ENCODE measurements at places on chromosomes 5 and 9. TPM values are rescaled to one million over a fixed set of nuclear protein-coding genes. Genes with fewer than 3 reads are reported as not detected.

GRCh38 chr5:106634375-106634774 lies 1036.4 kb downstream of the EFNA5 start:
- no peak for DNase-seq
- H3K27ac ChIP-seq, result no peak overlapping the region
- H3K27me3 ChIP-seq, result no peaks in the 10 kb centered on the region
- no peaks in the 10 kb centered on the region for H3K4me1 ChIP-seq

Gene RASGRF2
- not detected for polyA plus RNA-seq

- no peak overlapping the region for H3K27ac ChIP-seq
- H3K27me3 ChIP-seq, result peaks cover 4% of the 10 kb centered on the region
- no peak for DNase-seq
- peaks cover 19% of the 10 kb centered on the region for H3K36me3 ChIP-seq
- H3K4me3 ChIP-seq, result peak overlapping the region; percentile 12
- no peaks in the 10 kb centered on the region for H3K4me1 ChIP-seq
Measured at GRCh38 chr5:76733049-76733417, 17.1 kb downstream of the F2R start.

DNA sequence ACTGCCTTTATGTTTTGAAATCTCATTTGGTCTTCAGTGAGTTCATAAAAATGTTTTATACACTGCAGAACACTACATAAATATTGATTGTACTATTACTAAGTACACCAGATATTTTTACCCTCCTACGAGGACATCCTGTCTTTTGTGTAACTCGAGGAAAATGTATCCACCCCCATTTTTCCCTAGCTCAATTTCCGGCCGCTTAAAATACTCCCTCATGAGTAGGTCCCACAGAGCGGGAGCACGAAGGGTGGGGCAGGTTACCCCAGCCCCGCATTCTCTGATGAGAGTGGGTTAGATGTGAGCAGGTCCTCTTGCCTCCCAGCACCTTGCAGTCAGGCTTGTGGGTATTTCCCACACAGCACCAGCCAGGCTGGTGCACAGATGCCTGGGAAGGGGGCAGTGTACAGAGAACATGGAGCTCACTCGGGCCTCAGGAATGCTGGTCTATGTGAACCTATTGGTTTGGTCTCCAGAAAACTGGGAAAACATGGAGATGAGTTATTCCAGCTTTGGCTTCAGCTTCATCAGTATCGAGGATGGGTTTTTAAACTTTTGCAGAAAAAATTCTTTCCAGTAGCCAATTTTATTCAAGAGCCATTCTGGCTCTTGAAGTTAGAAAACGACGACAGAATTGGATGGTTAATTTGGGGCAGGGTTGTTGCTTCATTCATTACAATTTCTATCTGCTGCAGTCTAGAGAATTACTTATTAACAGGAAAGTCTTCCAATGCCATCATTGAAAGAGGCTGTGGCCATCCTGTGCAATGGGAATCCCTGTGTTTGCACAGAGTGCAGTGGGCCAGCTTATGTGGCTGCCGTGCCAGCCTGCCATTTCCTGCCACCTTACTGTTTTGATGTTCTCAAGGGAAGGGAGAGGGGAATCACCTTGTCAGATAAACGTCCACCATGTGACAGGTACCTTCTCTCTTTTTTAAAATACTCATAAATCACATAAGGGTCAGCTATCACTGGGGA lies 73.2 kb downstream of the WDR41 start:
- H3K27ac ChIP-seq, result peak overlapping the region; percentile 33
- H3K27me3 ChIP-seq, result peaks cover 9% of the 10 kb centered on the region
- no peak for DNase-seq
- H3K4me1 ChIP-seq, result no peaks in the 10 kb centered on the region
- no peaks in the 10 kb centered on the region for H3K36me3 ChIP-seq

DNA sequence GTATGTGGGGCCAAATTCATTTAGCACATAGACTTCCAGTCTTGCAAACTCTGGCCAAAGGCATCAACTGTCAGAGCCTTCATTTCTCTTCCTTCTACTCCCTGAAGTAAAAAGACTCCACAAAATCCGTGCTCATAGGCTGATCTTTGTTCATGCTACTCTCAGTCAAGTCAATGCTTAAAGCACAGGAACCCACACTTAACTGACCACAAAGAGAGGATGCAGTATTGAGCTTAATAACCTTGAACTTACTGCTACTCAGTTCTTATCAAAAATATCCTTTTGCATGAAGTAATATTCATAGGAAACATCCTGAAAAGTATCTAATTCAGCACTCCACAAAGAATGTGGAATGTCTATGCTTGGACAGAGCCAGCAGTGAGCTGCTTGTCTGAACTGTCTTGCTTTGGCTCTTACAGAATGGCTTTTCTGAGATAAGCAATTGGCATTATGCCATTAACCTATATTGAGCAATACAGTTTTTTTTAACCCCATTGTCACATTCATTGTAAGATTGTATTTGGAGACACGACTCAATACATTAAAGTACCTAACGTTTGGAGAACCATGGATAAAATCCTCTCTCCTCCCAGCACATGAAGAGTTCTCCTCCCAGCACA lies 21.7 kb downstream of the LPAR1 start:
- no peak for DNase-seq
- H3K36me3 ChIP-seq, result no peaks in the 10 kb centered on the region

DNA sequence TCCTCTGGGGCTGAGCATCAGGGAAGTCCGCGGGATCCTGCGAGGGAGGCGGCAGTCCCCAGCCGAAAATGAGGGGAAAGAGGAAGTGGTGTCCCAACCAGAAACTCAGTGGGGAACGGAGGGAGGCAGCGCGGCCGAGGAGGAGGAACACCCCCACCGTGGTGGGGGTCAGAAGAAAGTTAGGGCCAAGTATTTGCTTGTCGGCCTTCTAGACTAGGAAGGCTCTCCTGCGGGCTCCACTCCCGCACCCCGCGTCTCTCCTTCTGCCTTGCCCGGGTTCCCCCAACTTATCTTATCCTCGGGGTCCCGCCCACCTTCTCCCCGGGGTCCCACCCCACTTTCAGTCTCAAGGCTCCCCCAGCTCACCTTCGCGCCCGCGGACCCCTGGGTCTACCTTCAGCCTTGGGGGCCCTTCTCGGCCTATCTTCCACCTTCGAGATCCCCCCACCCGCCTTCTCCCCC lies 557 bp upstream of the PHF2 start:
- no peaks in the 10 kb centered on the region for H3K36me3 ChIP-seq
- peaks cover 36% of the 10 kb centered on the region for H3K4me1 ChIP-seq
- peak; percentile 42 for DNase-seq
- peak overlapping the region; percentile 84 for H3K4me3 ChIP-seq
- H3K27ac ChIP-seq, result peak overlapping the region; percentile 92

GRCh38 chr9:21993893-21994555 lies at the start of gene CDKN2A:
Gene CDKN2A (minus strand): TSS chr9:21994392.
- peak within 1 kb of the TSS; percentile 96 for H3K27ac ChIP-seq
- H3K36me3 ChIP-seq, result peaks cover 7% of the 10 kb centered on the region
- peaks cover 23% of the 10 kb centered on the region for H3K27me3 ChIP-seq
- H3K4me1 ChIP-seq, result peaks cover 21% of the 10 kb centered on the region
- H3K4me3 ChIP-seq, result peak within 1 kb of the TSS; percentile 98

DNA sequence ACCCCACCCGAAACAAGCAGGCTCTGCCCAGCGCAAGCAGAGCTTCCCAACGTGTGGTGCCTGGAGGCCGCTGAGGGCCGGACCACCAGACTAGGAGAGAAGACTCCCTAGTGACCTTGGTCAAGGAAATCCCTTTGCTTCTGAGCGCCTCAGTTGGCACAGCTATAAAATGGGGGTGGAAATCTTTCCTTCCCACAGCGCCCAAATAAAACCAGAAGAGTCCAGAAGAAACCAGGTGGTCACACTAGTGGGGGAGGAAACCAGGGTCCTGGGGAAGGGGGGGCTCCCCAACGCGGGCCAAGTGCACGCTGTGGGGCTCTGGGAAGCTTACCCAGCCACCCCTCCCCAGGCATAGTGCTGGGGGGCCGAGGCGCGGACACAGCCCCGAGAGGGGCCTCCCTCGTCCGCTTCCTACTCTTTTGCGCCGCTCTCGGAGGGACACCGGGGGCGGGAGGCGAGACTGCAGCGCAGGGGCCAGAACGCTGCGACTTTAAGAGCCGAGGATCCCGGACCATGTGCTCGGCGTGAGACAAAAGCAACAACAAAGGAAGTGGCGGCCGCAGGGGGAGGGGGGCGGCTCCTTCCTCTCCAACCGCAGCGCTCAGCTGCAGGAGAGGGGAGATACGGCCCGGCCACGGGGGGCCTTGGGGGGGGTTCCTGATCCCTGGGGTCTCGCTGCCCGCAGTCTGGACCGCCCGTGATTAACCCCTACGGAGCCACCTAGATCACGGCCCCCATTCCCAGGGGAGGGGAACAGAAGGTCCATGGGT lies 885 bp downstream of the RNF44 start:
- H3K4me3 ChIP-seq, result peak overlapping the region; percentile 95
- H3K36me3 ChIP-seq, result no peaks in the 10 kb centered on the region
- no peaks in the 10 kb centered on the region for H3K27me3 ChIP-seq
- H3K27ac ChIP-seq, result peak overlapping the region; percentile 97

Gene CSF1R
- polyA plus RNA-seq, result 1.5 TPM

DNA sequence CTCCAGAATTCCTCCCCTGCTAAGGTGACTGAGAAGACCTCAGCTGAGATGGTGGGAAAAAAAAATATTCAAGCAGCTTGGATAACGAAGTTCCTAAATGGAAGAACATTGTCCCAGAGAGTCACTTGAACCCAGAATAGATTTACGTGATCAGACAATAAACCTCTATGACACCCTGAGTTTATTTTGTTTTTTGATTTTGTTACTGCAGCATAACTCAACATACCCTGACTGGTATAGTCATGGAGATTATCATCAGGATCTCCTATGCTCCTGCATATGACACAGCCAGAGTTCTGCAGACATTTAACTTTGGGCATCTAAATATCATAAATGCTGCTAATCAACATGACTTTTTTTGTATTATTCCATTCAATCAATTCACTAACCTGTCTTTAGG lies 282.9 kb downstream of the RASEF start:
- no peak for DNase-seq
- no peak overlapping the region for H3K4me3 ChIP-seq
- no peaks in the 10 kb centered on the region for H3K36me3 ChIP-seq
- H3K4me1 ChIP-seq, result no peaks in the 10 kb centered on the region

DNA sequence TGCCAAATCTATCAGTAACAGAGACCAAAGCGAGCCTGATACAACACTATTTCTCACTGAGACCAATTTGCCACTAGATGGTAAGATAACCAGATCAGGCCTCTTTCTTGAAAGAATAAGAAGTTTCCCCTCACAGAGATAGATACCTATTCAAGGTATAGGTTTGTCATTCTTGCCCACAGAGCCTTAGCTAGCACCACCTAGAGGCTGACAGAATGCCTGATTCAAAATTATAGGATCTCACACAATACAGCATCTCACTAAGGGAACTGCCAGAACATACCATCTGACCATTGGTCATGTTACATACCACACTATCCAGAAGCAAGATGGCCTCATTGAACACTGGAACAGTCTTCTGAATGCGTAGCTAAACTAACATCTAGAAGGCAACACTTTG lies 166.6 kb upstream of the HCN1 start:
- no peaks in the 10 kb centered on the region for H3K4me1 ChIP-seq
- H3K27ac ChIP-seq, result no peak overlapping the region
- DNase-seq, result no peak

Gene ANKRD18B
- not detected for polyA plus RNA-seq

DNA sequence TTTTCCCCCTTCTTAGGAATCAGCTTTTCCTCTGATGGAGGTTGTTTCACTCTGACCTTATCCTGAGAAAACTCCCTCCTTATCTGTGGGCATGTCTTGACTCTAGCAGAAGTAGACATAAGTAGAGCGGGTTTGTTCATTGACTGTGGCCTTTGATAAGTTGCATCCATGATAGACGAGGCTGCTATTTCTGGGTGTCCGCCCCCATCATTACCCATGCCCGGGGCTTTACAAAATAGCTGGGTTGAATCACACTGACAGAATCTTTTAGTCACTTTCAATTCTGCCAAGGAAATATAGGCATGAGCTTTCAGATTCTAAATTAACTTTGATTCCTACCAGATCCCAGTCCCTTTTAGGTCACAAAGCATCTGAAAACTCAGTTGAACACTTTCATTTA lies 223.8 kb downstream of the SEC61B start:
- peaks cover 25% of the 10 kb centered on the region for H3K27me3 ChIP-seq
- H3K4me3 ChIP-seq, result no peak overlapping the region
- DNase-seq, result no peak
- H3K36me3 ChIP-seq, result no peaks in the 10 kb centered on the region
- H3K27ac ChIP-seq, result no peak overlapping the region

Gene MYOZ3
- 0.20 TPM for polyA plus RNA-seq

DNA sequence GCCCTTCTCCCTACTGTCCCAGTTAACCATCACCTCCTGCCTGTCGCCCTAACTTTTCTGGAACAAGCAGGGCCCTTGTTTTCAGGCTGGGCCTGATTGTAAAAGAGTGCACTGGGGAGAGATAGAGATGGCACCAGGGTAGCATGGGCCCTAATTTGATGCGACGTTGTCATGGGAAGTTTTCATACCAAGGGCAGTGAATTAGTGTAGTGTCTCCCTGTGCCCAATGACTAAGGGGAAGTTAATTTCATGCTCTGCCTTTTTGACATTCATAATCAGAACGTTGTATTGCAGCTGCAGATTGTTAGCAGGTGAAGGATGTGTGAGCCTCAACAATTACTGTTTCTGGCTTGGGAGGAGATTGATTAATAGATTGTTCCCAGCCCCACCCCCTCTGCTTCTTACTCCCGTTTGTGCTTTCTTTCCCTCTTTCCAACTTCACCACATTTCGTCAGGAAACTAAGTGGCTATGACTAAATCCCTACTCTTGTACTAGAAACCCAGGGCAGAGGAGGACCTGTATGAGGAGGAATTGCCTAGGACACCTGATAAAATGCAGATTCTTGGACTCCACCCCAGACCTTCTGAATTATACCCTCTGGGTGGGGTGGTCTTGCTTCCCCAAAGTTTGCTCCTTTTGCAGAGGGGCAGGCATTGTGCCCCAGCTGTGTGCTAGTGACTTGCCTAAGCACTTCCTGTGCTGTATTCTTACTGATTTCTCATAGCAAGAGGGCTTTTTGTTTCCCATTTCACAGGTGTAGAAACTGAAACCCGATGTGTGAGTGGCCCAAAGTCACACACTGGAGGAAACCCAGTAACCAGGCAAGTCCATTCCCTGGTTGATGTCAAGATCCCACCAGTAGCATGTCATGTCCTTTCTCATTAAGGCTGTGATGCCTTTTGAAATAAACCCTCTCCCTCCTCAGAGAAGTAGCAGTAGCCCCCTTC lies 56.3 kb downstream of the DAB2IP start:
- no peak overlapping the region for H3K4me3 ChIP-seq
- H3K27ac ChIP-seq, result no peak overlapping the region
- peaks cover 19% of the 10 kb centered on the region for H3K27me3 ChIP-seq
- peaks cover 8% of the 10 kb centered on the region for H3K4me1 ChIP-seq
- no peak for DNase-seq

- no peak overlapping the region for H3K27ac ChIP-seq
- H3K27me3 ChIP-seq, result no peaks in the 10 kb centered on the region
Measured at GRCh38 chr5:77709993-77710685, 66.0 kb downstream of the TBCA start.

- H3K27me3 ChIP-seq, result peaks cover 26% of the 10 kb centered on the region
- H3K4me3 ChIP-seq, result no peak overlapping the region
- peaks cover 29% of the 10 kb centered on the region for H3K36me3 ChIP-seq
- H3K4me1 ChIP-seq, result no peaks in the 10 kb centered on the region
Measured at GRCh38 chr5:1744393-1745122, 55.1 kb downstream of the MRPL36 start.

GRCh38 chr9:4192450-4192849 lies 107.4 kb downstream of the GLIS3 start:
- no peaks in the 10 kb centered on the region for H3K36me3 ChIP-seq
- no peak overlapping the region for H3K4me3 ChIP-seq
- no peak overlapping the region for H3K27ac ChIP-seq
- H3K27me3 ChIP-seq, result no peaks in the 10 kb centered on the region

Gene SHOC1
- not detected for polyA plus RNA-seq

- H3K36me3 ChIP-seq, result no peaks in the 10 kb centered on the region
- no peaks in the 10 kb centered on the region for H3K27me3 ChIP-seq
- H3K27ac ChIP-seq, result no peak overlapping the region
- no peak for DNase-seq
- H3K4me1 ChIP-seq, result no peaks in the 10 kb centered on the region
- no peak overlapping the region for H3K4me3 ChIP-seq
Measured at GRCh38 chr5:147055089-147055826, 176.7 kb upstream of the PPP2R2B start.

Gene NR5A1
- not detected for polyA plus RNA-seq

Gene TAS2R1
- polyA plus RNA-seq, result not detected

Measured in naive B cell (primary cell).